Activated CD4-positive, alpha-beta T cell treated with anti-CD3 and anti-CD28 coated beads, Interleukin-2, amount 50 U/mL, for 4 hours (primary cell): ENCODE measurements at places on chromosomes 6 and 20.

- no peak for DNase-seq
Measured at GRCh38 chr6:162543221-162543620, 184.3 kb downstream of the PRKN start.

DNA sequence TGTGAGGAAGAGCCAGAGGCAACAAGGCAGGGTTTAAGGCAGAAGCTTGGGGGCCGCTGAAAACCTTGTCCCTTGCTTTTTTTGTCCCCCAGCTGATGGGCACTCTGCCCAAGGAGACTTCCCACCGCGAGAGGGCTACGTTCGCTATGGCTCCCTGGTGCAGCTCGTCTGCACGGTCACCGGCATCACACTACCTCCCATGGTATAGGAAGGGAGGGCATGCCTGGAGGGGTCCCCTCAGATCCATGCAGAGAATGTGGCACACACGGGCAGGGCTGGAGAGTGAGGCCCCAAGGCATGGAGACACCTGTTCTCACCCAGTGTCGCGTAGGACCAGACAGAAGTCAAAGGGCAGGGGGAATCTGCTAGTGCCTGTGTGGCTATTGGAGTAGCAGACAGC is 5.8 kb upstream of the MATN4 start:
- DNase-seq = no peak

GRCh38 chr6:11110921-11111768 is at the start of gene ERVFRD-1:
TSS of gene ERVFRD-1 (minus strand) at chr6:11111725. CDS start at chr6:11105310, 6,415 bp downstream.
- no peak for DNase-seq

GRCh38 chr20:62216636-62217566 is 3.2 kb downstream of the HRH3 start:
- DNase-seq = no peak

DNA sequence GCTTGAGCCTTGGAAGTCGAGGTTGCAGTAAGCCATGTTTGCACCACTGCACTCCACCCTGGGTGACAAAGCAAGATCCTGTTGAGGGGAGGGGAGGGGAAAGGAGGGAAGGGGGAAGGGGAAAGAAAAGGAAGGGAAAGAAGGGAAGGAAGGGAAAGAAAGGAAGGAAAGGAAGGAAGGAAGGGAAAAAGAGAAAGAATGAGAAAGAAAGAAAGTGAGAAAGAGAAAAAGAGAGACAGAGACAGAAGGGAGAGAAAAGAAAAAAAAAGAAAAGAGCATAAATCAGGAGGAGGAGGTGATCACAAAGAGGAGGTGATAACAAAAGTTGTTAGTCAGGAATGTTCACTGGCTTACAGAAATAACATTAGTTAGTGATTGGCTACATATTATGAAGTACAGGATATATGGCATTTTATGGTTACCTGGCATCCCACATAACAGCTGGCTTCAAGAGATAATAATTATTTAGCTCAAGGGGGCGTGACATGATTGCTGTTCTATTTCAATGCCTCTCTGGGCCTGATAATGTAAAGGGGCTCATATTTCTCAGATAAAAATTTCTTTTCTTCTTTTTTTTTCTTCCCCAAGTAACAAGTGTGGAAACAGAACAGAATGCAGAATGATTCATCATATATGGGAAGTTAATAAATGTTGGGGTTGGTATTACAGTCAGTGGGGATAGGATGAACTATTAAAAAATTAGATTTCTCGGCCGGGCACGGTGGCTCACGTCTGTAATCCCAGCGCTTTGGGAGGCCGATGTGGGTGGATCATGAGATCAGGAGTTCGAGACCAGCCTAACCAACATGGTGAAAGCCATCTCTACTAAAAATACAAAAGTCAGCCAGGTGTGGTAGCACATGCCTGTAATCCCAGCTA is 27.1 kb downstream of the SAMHD1 start:
- DNase-seq = no peak

- no peak for DNase-seq
Measured at GRCh38 chr6:160222491-160222890, 36.1 kb downstream of the SLC22A2 start.

GRCh38 chr6:28266563-28266961 is 381 bp upstream of the ZSCAN26 start:
- DNase-seq = no peak

- no peak for DNase-seq
Measured at GRCh38 chr20:11372876-11373790, 544.6 kb upstream of the BTBD3 start.

DNA sequence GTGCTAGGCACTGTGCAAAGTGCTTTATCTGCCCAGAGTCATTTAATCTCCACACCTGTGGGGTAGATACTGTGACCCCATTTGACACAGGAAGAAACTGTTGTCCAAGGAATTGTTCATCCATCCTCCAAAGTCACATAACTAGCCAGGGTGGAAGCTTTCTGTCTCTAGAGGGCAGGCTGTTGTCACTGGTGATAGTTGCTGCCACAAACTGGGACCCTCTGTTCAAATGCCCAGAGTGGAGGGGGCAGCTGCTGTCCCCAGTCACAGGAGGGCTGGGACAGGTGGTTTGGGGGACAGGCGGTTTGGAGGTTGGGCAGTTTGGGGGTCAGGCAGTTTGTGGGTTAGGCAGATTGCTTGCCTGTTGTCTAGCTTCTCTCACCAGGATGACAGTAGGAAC is 16.1 kb upstream of the TMEM242 start:
- no peak for DNase-seq
